ENCODE measurements at places on chromosomes 16 and 17. TPM values are rescaled to one million over a fixed set of nuclear protein-coding genes. Genes with fewer than 3 reads are reported as not detected.

DNA sequence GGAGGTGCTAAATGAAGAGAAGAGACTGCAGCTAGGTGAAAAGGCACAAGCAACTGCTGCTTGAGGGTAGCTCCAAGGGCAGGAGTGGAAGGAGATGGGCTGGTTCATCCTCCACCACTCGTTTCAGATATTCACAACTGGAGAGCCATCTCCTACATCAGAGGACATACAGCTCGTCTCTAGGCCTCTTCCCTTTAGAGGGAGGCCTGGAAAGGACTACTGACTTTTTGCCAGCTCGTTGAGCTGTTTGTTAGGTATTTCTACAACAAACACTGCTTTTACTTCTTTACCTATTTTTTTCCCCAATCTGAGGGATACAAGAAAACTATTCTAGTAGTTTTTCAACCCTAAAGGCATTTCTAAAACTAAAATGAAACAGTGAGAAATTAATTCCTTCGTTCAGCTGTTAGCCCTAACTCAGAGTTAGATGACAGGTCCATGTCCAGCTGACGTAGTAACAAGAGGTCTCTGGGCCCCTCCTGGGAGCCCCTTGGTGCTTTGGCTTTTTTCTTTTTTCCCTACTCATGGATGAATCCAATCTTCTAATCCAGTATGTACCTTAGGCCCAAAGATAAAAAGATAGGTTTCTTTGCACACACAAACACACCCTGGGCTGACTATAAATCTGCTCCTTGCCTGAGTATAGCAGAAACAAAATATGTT lies 47.8 kb upstream of the TBX2 start:
- no peak for DNase-seq

DNA sequence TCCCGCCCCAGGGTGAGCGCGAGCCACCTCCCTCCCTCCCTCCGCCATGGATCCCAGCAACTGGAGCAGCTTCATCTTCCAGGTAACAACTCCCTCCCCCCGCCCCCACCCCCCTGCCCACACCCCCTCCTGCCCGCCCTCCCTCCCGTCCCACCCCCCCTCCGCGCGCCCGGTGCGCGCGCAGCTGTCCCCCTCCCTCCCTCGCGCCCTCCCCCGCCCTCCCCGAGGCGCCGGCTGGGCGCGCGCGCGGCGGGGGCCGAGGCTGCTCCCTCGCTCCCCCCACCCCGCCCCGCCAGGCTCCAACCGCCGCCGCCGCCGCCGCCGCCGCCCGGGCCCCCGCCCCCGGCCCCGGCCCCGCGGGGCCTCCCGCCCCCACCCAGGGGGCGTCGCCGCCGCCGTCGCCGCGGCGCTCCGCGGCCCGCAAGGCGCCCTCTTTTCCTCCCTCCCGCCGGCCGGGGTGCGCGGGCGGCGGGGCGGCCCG lies at the start of gene MAZ:
MAZ (plus strand) TSS at position 431 of the 481 bp plus-strand sequence. CDS start 173 bp downstream, outside the sequence.
- peak; percentile 85 for DNase-seq

GRCh38 chr17:53837131-53837530 lies 14.4 kb downstream of the KIF2B start:
- DNase-seq = no peak

- no peak for DNase-seq
Measured at GRCh38 chr17:18190628-18191235, 7.1 kb downstream of the ALKBH5 start.

DNA sequence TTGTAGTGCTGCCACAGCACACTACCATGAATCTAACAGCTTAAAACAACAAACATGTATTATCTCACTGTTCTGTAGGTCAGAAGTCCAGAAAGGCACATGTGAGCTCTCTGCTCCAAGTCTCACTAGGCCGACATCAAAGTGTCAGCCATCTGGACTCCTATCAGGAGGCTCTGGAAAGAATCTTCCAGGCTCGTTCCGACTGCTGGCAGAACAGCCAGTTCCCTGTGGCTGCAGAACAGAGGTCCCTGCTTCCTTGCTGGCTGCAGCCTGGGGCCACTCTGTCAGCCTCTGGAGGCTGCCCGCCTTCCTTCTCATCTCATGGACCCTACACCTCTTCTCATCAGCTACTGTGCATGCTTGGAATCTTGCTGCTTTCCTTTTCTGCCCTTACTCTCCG lies 168.9 kb downstream of the CBLN1 start:
- DNase-seq = no peak

DNA sequence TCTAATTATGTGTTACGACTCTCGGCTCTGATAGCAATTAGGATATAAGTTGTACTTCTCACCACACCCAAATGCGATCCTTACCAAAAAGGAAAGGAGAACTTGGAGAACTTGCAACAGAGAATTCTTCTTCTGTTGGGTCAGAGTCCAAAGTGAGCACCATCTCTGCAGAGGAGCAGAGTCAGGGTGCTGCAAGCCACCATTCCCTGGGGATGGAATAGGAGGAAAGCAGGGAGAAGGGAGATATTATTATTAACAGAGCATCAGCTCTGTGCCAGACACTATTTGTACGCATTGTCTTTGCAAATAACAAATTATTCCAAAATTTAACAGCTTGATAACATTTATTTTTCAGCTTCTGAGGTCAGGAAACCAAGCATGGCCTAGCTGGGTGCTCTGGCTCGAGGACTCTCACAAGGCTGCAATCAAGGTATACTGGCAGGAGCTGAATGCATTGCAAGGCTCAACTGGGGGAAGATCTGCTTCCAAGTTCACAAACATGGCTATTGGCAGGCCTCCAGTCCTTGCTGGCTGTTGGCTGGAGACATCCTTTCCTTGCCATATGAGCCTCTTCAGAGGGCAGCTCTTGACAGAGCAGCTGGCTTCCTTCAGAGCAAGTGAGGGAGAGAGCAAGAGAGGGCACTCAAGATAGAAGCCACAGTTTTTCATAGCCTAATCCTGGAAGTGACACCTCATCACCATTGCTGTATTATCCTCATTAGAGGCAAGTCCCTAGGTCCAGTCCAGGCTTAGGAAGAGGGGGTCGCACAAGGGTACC lies 296.2 kb upstream of the CDH5 start:
- DNase-seq = no peak

GRCh38 chr17:50372758-50373556 lies at the start of the genes EME1 and MRPL27:
TSS of gene EME1 (plus strand) at chr17:50373229. CDS start at chr17:50375209, 1,980 bp downstream.
TSS of gene MRPL27 (minus strand) at chr17:50373184. CDS start at chr17:50373170, 14 bp downstream.
- DNase-seq = peak; percentile 91

- DNase-seq = peak; percentile 90
Measured at GRCh38 chr17:40309031-40309948, at the start of gene RARA. TSS of gene RARA (plus strand) at chr17:40309180. CDS start at chr17:40331219, 22,039 bp downstream.

- no peak for DNase-seq
Measured at GRCh38 chr16:16150117-16150877, 73.0 kb downstream of the ABCC6 start.

DNA sequence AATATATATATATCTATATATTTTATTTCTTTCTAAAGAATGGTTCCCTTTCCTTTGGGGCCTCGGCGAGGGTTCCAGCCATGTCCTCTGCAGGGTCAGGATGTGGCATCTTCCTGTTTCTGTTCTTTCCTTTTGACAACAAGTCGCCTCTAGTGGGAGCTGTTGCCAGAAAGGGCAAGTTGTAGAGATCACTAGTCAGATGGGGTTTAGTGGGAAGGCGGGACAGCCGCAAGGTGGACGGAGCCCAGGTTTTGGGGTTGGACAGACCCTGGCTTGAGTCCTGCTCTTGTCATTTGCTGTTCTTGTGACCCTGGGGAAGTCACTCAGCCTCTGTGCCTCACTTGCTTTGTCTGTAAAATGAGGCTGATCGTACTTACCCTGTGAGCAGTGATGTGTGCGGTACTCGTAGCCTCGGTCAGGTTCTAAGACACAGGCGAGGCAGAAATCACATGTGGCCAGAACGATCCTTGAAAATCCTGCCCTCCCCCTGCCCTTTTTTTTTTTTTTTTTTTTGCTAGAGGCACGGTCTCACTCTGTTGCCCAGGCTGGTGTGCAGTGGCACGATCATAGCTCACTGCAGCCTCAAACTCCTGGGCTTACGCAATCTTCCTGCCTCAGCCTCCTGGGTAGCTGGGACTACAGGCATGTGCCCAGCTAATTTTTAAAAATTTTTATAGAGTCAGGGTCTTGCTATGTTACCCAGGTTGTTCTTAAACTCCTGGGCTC lies 80.1 kb downstream of the ABCC6 start:
- DNase-seq = peak; percentile 14

DNA sequence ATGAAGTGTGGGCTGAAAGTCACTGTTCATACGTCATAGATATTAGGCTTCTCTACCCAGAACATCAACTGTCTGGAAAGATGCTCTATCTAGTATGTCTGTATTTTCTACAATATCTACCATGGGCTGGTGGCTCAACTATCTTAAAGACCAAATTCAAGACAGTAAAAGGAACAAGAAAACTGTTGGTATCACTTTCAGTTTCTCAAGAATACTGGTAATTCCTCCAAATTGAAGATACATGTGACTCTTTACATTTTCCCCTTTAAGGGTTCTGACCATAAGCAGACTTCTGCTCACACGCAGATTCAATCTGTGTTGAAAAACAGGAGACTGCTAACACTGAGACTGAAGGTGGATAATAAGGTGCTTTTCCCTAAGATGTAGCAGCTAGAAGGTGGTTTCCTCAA lies 24.2 kb downstream of the XPO6 start:
- DNase-seq = no peak

DNA sequence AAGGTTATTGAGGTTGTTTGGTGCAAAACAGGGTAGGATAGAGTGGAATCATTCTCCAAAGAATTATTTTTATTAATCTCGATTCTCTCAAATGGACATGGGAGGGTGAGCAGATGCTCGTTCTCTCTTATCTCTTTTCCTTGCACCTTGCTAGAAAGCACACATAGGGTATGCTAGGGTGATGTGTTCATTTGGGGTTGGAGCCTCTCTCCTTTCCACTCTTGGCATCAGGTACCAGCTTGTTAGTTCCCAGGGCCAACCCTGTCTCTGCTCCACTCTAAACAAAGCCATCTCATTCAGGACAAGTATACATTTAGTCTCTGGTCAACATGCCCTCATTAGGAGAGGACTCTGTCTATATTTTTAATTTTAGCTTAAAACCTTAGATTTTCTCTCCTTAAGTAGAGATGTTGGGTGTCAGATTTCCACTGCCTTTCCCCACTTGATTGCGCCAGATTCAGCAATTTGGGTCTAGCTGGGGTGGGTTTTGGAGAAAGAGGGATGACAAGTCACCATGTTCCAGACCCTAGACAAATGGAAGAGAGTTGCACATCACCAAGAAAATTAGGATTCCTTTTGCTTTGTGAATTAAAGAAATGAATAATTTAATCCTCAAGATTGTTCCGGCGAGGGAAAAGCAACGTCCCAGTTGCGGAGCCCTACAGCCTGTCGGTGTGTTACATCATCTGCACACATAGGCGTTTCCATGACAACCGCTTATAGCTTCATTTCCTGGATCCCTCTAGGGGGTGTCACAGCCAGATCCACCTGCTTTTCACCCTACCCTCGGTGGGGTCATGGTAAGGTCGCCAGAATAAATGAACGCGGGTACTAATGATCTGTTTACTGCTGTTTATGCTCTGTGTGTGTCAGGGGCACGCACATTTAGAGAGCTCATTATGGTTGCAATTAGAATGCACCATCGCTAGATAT lies 41.6 kb downstream of the SNX11 start:
- DNase-seq = no peak

- no peak for DNase-seq
Measured at GRCh38 chr17:3692346-3692745, 3.6 kb downstream of the P2RX5 start.

- no peak for DNase-seq
Measured at GRCh38 chr17:8608001-8608400, 22.5 kb downstream of the MYH10 start.

GRCh38 chr17:76398523-76399174 lies 14.2 kb downstream of the SPHK1 start:
- no peak for DNase-seq

DNA sequence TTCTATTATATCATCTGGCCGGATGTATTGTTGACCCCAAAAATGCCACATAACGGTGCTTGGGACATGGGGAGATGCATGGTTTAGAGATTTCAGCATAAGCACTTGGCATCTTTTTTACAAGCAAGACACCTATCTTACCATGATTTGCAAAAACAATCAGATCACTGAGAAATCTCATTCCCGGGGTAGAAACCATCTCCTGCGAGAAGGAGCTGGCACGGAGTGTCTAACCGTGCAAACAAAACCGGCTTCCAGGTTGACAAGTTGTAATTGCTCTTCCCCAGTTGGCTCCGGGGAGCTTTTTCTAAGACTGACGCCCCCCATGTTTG lies 1.0 kb downstream of the SLC16A6 start:
- no peak for DNase-seq

GRCh38 chr17:78114831-78115723 lies 13.5 kb downstream of the TMC6 start:
- no peak for DNase-seq

- DNase-seq = no peak
Measured at GRCh38 chr17:8005357-8005756, 2.9 kb downstream of the GUCY2D start.

- no peak for DNase-seq
Measured at GRCh38 chr16:86306811-86307513, 203.4 kb upstream of the FOXF1 start.

DNA sequence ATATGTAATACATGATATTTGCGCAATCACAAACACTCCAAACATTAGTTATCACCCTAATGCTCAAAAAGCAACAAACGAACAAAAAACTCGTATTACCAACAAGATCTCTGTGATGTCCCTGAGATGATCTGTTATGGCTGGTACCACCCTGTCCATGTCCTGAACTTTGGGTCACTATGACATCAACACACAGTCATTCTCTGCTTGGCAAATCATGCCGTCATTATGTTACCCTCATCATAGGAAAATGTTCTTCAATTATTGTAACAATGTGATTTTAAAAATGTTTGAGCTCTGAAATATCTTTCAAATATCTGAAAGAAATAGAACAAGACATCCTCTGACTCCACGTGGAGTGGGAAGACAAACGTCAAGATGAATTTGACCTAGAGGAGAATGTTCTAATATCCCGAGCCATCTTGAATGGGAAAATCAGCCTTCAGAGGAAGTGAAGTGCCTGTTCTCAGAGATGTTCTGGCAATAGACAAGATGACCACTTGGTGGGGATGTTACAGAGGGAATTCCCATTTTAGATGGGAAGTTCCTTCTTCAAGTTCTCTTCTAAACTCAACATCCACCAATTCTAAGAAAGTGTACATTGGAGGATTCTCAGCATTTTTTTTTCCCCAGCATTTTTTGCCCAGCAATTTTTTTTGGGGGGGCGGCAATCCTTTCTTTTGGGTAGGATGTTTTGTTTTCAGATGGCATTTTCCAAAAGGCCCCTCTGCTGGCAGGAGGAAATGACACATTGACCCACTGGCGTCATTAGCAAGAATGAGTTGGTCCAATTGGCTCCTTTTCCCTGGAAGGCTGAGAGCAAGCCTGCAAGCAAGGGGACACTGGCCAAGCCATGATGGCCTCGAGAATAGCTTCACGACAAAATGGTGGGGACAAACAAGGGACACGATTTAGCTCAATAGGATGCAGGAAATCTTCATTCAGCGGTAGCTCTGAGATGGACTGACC lies 3.7 kb upstream of the HSD17B2 start:
- peak; percentile 41 for DNase-seq

- DNase-seq = no peak
Measured at GRCh38 chr17:30981531-30982519, 11.0 kb downstream of the RNF135 start.

TUBD1 gene
- 12.6 TPM for total RNA-seq

RTN4RL1 gene
- total RNA-seq = not detected

CACNG3 gene
- total RNA-seq = not detected

OTOP2 gene
- total RNA-seq = not detected

CLEC10A gene
- total RNA-seq = not detected

TP53TG3C gene
- total RNA-seq = not detected
